ENCODE measurements at places on chromosomes 7 and 10. TPM values are rescaled to one million over a fixed set of nuclear protein-coding genes. Genes with fewer than 3 reads are reported as not detected.

SORCS1 gene
- not detected for total RNA-seq

SFRP5 gene
- 0.60 TPM for total RNA-seq

MEOX2 gene
- not detected for total RNA-seq

FGFBP3 gene
- total RNA-seq: 3.1 TPM

OPN1SW gene
- not detected for total RNA-seq

DNA sequence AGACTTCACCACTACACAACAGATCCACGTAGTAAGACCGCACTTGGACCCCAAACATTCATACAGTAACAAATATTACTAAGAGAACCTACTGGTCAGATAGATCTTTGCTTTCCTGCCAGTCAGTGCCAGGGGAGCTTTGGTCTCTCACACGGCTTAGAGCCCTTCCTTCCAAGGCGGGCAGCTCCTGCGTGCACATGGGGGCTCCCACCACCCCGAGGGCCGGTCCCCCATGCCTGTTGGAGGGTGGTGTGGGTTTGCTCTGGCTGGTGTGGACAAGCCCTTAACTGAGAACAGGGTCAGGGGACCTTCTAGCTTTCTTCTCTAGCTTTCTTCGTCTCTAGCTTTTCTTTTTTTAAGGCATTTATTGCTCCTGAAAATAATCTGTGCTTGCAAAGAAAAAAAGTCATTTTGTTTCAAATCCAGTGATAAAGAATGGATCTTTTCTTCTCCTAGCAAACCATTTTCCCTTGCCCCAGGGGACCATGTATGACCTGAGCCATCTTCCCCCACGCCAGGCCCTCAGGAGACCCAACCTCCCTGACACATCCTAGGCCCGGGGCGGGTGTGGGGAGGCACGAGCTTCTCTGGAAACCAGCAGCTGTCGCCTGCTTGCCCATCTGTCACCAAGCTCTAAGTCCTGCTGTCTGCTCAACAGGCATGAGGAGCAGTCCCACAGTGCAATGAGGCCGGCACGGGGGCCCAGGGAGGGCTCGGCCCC lies 591.1 kb downstream of the PTPRN2 start:
- no peak for DNase-seq

DNA sequence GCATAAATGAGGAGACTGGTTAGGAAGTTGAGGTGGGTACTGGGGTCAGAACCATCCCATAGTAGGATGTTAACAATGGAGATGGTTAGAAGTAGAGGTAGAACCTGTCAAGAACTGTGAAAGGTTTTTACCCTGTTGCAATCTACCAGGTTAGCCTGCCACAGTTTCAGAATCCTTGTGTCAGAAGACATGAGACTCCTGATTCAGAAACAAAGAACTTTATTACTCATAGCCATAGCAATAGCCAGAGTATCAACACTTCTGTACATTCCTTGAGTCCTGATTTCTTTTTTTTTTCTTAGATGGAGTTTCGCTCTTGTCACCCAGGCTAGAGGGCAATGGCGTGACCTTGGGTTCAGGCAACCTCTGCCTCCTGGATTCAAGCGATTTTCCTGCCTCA lies 200.9 kb downstream of the GRM3 start:
- DNase-seq: no peak

DNA sequence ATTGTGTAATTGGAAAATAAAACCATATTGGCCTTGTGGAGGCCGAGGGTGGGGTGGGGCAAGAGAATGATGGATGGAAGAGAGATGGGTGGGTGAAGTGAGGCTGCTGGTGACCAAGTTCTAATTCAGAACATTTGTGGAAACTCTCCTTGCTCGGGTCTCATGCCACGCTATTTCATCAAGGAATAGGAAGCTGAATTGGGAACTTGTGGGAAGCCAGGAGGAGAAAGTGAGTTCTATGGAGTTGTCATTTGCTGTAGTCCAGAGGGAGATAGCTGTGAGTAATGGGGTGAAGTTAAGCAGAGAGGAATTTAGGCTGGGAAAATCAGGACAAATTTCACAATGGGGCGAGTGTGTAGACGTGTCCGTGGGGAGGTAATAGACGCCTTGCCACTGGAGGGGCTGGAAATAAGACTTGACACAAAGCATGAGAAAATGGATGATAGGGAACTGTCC lies 339.2 kb downstream of the LRMDA start:
- no peak for DNase-seq

- peak; percentile 45 for DNase-seq
These were observed 3.7 kb upstream of the MYO1G start for GRCh38 chr7:44982535-44982923.

DNA sequence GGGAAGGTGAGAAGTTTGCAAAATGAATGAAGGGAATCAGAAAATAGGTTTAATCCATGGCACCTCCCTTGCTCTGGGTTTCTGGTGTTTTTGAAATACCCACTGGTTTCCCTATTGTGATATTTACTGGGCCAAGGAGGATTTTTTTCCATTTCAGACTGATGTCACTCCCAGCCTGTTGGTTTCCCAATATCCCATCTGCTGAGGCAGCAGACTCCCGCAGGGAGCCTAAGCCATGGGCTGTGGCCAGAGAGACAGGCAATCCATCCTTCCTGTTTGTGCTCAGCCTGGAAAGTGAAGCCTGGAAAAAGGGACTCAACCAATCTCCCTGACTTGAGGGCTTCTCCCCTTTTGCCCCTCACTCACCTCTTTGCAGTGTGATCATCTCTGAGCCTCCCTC lies 22.8 kb downstream of the FAM107B start:
- no peak for DNase-seq

- no peak for DNase-seq
These were observed 250.9 kb upstream of the MKLN1 start for GRCh38 chr7:131076711-131077181.

DNA sequence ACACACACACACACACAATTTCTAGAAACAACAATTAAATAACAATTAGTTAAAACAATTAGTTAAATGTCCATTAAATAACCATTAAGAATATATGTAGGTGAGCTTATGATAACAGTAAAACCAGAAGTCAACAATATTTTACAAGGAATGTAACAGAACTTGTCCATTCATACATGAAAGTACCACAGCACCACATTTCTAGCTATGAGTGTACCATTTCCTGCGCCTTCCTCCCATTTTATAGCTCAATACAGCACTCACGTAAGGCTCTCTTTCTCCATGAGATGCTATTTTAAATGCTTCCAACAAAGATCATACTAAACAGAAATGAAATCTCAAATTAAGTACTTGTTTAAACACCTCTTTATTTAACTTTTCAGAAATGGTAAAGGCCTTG lies 367.3 kb upstream of the ZWINT start:
- no peak for DNase-seq
